ENCODE measurements at places on chromosomes 16 and 17.

- no peak for DNase-seq
Observed at GRCh38 chr17:9054126-9054975, 33.0 kb downstream of the NTN1 start.

GRCh38 chr17:33127706-33128105 is 136.1 kb downstream of the SPACA3 start:
- no peak for DNase-seq

GRCh38 chr17:17809531-17810083 is 27.2 kb downstream of the SREBF1 start:
- DNase-seq: no peak

DNA sequence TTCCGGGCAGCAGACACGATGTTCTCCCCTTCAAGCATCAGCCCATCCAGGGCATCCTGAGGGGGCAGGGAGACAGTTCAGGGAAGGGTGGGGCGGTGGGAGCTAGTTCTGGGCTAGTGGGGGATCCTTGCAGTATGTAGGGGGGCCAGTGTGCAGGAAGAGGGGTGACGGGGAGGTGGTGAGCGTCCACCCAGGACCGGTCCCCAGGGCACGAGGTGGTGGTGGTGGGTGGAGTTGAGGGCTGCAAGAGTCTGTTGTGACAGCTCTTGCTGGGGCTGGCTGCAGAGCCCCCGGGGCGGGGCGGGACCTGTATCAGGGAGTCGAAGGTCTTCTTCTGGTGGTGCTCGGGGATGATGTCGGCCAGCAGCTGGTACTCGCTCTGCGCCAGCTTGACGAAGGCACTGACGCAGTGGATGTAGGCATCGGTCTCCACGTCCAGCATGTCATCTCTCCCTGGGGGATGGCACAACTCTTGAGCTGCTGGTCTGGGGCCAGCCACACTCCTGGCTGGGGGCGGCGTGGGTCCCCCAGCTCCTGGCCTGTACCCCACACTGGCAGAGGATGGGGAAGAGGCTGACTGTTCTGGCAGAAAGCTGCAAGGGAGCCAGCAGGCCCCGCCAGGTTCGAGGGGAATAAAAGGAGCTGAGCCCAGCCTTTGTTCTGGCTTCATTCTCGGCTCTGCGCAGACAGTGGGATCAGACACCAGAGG is 10.0 kb downstream of the ZACN start:
- no peak for DNase-seq

- DNase-seq: no peak
Observed at GRCh38 chr17:7046127-7046724, 2.3 kb upstream of the SLC16A11 start.

DNA sequence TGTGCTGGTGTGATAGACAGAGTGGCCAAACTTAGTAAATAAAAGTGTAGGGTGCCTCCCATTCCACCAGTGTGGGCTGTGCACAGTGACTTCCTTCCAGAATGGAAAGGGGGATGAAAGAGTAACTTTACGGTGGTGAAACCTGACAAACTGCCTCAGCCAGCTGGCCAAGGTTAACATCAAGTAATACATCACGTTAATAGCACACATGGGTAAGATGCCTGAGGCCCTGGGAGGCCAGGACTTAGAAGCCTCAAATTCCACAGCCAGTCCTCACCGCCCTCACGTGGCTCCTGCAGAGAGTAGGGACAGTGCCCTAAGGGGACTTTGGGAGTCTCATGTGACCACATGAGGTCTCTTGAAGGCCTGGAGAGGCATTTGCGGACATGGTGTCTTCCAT is 14.1 kb downstream of the RMI2 start:
- no peak for DNase-seq

GRCh38 chr16:49833796-49834530 is 21.9 kb downstream of the ZNF423 start:
- peak; percentile 56 for DNase-seq

- DNase-seq: peak; percentile 77
Observed at GRCh38 chr16:51151435-51151960, 428 bp upstream of the SALL1 start.

DNA sequence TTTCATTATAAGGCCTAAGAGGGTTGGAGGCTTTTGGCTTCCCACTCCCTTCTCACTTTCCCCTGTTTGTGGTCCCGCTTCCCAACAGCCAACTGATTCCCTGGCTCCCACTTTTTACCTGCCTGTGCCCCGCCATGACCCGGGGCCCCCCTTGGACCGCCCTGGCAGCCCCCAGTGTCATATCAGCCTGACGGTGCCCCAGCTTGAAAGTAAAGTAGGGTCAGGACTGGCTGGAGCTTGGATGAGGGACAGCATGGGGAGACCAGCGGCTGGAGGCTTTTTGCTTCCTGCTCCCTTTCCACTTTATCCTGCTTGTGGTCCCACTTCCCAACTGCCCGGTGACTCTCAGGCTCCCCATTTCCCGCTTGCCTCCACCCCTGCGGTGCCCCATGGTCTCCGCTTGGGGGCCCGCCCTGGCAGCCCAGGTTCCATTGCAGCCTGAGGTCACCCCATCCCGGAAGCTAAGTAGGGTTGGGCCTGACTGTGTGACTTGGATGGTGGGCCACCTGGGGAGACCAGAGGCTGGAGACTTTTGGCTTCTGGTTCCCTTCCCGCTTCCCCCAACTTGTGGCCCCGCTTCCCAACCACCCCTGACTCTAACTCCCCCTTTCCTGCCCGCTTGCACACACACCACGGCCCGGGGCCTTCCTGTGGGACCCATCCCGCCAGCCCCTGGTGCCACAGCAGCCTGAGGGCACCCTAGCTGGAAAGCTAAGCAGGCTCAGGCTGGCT is 2274.7 kb downstream of the TP53TG3F start:
- no peak for DNase-seq

- DNase-seq: peak; percentile 39
Observed at GRCh38 chr17:41519501-41520224, 973 bp upstream of the KRT15 start.

DNA sequence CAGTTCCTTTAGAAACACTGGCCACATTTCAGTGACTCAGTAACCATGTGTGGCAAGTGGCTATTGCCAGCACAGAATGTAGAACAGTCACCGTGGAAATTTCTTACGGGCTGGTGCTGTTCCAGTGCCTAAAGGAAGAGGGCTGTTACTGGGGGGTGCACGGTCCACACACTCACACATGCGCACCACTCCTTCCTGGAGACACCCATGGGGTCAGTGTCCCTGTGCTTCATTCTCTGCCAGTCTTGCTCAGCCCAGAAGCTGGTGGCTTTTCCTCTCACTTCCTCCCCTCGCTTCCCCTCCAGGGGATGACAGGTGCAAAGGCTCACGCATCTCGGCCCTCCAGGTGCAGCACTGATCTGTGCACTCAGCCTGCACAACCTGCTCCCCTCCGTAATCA is 115.6 kb downstream of the CCDC182 start:
- DNase-seq: no peak

DNA sequence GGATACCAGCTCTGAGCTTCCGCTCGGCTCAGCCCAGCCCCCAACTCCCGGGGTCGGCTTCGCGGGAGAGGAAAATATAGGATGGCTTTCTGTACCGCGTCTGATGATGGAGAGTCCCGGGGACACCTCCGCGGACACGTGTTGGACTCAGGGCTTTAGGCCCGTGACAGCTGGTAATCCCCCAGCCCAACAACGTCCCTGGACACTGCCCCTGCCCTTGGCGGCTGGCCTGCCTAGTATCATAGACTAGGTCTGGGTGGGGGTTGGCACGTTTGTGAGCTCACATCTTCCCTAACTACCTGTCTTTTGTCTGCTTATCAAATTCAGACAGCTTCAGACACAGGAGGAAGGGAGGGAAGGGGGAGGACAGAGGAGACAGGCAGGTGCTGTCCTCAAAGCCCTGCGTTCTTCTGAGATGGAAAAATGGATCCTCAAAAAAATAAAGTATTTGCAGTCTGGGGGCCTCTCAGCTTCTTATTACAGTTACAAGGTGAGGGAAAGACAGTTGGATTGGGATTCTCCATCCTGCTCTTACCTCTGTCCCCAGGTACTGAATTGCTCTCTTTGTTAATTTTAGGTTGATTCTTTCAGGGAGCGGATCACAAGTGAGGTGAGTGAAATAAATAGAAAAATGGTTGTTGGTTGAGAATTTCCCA is 698 bp downstream of the PSME3 start:
- DNase-seq: no peak

- no peak for DNase-seq
Observed at GRCh38 chr17:66551839-66552238, 249.4 kb downstream of the PRKCA start.

DNA sequence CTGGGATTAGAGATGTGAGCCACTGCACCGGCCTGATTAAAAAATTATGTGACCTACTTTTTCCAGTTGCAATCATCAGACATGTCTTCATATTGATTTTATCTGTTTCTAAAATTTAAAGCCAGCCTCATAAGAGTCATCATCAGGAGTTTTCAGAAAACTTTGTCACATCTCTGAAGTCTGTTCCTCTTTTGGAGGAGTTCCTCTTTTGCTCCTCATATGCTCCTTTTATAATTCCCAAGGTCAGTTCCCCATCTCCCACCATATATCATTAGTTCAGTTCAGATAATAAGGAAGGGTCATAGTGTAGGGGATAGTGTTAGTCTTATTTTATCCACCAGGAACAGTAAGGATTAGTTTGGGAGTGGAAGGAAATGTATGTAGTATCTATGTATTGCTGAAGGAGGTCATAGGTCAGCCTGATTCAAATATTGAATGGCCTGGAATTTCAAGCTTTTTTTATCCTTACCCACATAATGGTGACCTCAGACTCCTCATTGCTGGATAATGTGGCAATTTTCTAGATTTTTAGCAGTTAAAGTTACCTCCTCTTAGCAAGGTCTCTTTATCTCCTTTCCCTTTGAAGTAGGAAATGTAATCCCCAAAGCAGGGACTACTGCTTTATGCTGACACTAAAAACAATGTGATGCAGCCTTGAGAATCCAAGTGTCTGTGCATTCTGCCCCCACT is 13.8 kb upstream of the DUSP14 start:
- no peak for DNase-seq

DNA sequence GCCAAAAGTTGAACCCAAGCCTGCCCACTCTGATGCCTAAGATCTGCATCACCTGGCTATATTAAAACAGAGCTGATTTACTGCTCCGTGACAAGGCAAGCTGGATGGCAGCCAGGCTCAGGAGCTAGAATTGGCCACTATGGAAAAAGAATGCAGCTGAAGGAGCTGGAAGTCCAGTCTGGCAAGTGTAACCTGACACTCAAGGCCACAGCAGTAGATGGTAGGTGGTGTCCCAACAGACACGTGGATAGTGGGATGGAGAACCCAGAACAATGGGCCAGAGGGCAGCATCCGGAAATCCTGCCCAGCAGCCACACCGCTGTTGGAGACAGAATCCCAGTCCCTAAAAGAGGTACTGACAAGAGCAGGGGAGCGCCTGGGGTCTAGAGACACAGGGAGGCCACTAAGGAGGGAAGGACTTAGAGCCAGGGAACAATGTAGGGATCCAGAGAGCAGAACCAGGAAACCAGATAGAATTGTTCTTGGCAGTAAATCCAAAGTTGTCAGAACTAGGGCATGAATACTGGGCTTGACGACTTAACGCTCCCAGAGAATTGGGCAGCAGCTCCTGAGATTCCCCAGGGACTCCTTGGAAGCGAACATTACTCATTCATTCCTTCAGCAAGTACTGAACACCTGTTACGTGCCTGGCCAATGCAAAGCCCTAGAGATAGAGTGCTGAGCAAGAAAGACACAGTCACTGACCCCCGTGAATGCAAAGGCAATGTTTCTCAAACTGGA is 85.7 kb downstream of the CDYL2 start:
- DNase-seq: peak; percentile 19

DNA sequence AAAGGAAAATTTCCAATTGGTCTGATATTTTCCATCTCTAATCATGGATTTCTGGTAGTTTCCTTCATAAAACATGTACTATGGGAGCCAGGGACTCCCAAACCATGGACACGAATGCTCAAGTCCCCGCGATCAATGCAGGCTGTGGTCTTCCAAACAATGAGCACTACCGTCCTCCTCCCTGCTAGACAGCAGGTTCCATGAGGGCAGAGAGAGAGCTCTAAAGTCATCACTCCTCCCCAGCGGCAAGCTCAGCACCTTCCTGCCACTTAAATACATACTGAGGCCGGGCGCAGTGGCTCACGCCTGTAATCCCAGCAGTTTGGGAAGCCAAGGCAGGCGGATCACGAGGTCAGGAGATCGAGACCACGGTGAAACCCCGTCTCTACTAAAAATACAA is 31.1 kb downstream of the ARHGAP17 start:
- DNase-seq: no peak

- peak; percentile 2 for DNase-seq
Observed at GRCh38 chr17:26792486-26792885, 501.4 kb upstream of the WSB1 start.

- DNase-seq: no peak
Observed at GRCh38 chr16:26727848-26728247, 338.9 kb upstream of the C16orf82 start.

- DNase-seq: peak; percentile 94
Observed at GRCh38 chr17:32877164-32877764, 340 bp upstream of the MYO1D start.

DNA sequence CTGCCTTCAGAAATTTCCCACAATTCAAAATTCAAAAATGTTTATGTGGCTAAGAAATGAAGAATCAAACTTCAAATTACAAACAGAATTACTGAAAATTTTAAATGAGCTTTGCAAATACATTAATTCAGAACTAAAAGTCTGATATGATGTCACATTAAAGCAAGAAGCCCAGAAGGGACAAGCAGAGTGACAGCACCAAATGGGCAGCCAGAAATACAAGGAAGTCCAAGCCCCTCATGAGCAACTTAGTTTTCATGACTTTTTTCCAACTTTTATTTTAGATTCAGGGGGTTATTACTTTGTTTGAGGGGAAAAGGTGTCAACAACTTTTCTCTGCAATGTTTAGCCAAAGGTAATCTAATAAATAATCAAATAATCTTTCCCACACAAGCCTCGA is 21.5 kb downstream of the UBE2G1 start:
- no peak for DNase-seq

- DNase-seq: no peak
Observed at GRCh38 chr16:88669980-88670379, 7.1 kb upstream of the MVD start.

GRCh38 chr17:18322522-18322921 is 7.4 kb downstream of the SMCR8 start:
- DNase-seq: no peak

DNA sequence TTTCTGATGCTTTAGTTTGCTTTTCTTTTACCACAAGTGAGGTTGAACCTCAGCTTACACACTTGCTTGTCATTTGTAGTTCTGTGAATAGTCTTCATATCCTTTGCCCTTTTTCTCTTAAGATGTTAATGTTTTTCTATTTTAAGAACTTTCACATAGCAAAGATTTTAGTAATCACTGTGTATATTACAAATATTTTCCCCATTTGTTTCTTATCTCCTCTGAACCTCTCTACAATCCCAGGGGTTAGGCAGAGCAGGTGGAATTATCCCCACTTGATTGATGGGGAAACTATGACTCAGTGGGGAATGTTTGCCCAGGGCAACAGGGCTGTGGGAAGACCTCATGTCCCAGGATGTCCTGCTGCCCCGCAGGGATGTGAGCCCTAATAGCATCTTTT is 11.7 kb upstream of the MYH3 start:
- DNase-seq: no peak

GRCh38 chr17:12022310-12022709 is 1.6 kb downstream of the MAP2K4 start:
- no peak for DNase-seq

GRCh38 chr16:31093132-31093703 is 1.4 kb downstream of the VKORC1 start:
- DNase-seq: no peak

GRCh38 chr17:32551186-32551955 is 64.6 kb downstream of the CDK5R1 start:
- no peak for DNase-seq

Data from spinal cord (tissue), 10 donors.